ENCODE measurements at places on chromosomes 11 and 22.

- no peak for DNase-seq
Measured at GRCh38 chr11:126529037-126529436, 173.6 kb downstream of the ST3GAL4 start.

DNA sequence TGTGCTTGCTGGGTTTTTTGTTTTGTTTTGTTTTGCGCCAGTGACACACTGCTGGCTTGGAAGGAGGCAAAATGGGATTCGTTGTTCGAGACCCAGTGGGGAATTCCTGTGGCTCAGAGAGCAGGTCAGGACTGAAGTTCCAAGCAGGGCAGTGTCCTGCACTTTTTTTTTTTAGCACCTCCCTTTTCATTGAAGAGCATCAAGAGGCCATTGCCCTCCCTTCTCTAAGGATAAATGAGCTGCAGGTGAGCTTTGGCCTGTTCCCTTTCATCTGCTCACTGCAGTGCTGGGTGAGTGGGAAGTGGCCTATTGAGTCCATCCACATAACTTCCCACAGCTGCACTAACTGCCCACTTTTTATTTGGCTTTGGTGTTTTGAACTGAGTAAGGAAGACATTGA, 87.8 kb downstream of the ARHGAP42 start:
- no peak for DNase-seq

DNA sequence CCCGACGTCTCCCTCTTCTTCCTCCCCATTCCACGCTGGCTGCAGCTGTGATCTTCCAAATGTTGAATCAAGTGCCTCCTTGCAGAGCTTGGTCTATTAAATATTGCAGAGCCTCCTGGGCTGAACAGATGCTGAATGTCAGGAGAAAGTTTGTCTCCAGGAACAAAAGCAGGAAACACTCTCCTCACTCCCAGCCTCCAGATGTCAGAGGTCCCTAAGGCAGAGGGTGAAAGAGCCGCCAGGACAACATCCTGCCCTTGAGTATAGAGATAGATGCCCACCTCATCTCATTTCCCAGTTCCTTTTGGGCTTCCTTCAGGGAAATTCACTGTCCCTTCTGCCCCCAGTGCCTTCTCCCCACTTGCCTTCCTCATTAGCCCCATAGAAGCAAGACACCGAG, 40.8 kb upstream of the IGSF9B start:
- no peak for DNase-seq

GRCh38 chr11:126578021-126578420, 222.5 kb downstream of the ST3GAL4 start:
- DNase-seq: no peak

DNA sequence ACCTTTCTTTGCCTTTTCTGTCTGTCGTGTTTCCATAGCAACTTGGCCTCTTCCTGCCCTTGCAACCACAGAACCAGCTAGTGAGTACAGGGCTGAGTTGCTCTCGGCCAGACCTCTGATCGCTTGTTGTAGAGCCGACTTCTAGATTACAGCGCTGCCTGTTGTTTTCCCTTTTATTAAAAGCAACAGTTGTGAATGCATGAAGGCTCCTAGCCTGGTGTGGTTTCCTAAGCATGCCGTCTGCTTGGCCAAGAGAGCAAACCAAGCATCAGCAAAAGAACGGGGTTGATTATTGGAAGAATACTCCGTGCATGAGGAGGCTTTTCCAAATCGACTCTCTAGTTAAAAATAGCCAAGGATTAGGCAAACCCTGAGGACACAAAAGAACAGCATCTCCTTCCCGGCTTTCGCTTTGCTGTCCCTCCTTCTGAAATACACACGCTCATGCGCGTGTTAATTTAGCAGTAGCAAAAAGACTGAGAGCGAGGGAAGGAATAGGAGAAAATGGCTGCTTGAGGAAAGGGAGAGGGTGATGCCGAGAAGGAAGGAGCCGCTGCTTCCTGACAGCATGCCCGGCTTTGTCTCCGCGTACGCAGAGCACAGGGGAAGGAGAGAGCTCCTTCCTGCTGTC, 71.5 kb upstream of the TTC12 start:
- DNase-seq: no peak

DNA sequence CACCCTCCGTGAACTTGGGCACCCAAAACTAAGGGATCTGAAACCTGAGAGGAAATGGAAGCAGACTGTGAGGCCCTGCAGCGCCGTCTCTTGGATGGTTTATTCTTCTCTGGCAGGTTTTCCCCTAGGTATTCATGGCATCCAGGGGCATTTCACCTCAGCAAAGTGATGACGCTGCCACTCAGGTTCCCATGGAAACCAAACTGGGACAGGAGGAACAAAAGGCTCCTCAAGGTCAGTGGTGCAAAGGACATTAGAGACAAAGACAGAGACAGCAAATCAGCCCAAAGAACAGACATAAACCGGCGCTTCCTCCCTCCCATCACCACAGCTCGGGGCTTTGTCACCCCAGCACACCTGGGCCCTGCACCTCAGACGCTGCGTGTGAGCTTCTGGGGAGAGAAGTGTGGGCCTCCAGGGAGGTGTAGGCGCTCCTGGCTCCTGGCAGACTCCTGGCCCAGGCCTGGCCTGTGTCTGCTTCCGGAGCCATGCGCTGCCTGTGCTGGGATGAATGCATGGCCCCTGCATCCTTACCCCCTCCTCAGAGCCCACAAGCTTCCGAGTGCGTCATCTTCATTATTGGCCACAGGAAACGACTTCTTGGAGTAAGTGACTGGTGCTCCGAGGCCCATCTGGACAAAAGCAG, 5.9 kb downstream of the TP53AIP1 start:
- DNase-seq: no peak

- no peak for DNase-seq
Measured at GRCh38 chr11:9143721-9144120, 52.3 kb upstream of the SCUBE2 start.

- DNase-seq: no peak
Measured at GRCh38 chr22:23393721-23394320, 186.3 kb downstream of the IGLL1 start.

DNA sequence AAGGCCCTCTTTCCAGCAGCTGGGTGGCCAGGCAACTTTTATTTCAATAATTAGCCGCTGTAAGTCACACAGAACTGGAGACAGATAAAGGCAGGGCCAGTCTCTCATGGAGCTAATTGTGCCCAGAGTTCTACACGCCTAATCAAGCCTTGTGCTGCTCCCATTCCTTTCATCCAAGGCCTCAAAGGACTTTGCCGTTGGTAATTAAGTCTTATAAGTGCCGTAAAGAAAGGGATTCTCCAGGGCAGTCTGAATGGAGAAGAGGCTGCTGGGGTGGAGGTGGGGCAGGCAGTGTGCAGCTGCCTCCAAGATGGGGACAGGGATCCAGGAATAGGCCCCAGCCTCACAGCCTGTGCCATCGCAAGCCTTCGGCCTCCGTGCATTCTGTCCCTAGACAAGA, 357.9 kb downstream of the TENM4 start:
- DNase-seq: no peak

DNA sequence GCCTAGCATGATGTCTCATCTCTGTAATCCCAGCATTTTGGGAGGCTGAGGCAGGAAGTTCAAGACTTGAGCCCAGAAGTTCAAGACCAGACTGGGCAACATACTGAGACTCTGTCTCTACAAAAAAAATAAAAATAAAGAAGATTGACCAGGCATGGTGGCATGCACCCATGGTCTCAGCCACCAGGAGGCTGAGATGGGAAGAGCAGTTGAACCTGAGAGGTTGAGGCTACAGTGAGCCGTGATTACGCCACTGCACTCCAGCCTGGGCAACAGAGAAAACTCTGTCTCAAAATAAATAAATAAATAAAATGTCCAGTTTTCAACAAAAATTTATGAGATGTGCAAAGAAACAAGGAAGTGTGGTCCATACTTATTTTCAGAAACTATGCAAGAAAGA, 28.3 kb downstream of the EFCAB6 start:
- DNase-seq: no peak

- no peak for DNase-seq
Measured at GRCh38 chr11:41413843-41414242, 45.6 kb downstream of the LRRC4C start.

DNA sequence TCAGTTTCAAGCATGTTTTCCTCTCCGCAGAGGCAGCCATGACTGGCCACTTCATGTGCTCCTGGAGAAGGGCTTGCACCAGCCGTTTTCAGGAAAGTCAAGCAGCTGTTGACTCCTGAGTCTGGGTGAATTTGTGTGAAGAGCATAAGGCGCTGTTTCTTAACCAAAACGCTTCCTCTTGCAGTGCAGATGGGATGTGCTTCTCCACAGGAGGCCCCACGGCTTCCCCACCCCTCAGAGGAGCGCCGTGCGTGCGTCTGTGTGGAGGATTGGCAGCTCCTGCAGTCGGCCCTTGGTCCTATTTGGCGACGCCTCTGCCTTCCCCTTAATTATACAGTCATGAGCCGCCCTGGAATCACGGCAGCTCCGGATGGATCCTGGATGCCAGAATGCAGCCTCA, 54.1 kb upstream of the B3GAT1 start:
- DNase-seq: no peak

- no peak for DNase-seq
Measured at GRCh38 chr11:68509066-68509465, 48.5 kb downstream of the PPP6R3 start.

- no peak for DNase-seq
Measured at GRCh38 chr22:19483481-19484244, 3.9 kb downstream of the CDC45 start.

DNA sequence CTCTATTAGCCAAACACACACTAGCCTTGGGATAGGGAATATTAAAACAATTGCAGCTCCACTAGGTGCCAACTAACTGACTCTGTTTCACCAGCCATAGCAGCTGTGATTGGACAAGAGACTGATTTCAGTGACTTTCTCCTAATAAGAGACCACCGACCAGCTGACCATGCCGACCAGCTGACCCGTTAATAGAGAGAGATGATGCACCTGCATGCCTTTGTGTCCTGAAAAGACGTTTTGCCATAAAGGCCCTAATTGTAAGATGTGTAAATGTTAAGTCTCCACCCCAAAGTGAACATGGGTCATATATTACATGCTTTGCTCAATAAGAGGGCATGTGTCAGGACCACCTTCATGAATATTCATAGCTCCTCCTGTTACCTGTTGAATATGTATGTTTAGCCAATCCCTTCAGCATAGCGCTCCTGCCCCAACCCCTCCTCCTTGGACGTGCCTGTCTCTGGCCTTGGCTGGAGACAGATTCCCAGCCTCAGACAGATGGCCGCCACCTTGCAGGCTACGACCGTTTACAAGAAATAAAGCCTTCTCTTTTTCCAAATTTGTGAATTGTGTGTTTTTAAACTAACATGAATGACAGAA, 1.3 kb upstream of the NADSYN1 start:
- no peak for DNase-seq
